T47D (cell line): ENCODE measurements at places on chromosomes 1 and 21.

- DNase-seq = no peak
These were observed 4.8 kb downstream of the COX20 start for GRCh38 chr1:244840219-244840794.

GRCh38 chr1:245332513-245332912, 177.7 kb downstream of the KIF26B start:
- DNase-seq = no peak

DNA sequence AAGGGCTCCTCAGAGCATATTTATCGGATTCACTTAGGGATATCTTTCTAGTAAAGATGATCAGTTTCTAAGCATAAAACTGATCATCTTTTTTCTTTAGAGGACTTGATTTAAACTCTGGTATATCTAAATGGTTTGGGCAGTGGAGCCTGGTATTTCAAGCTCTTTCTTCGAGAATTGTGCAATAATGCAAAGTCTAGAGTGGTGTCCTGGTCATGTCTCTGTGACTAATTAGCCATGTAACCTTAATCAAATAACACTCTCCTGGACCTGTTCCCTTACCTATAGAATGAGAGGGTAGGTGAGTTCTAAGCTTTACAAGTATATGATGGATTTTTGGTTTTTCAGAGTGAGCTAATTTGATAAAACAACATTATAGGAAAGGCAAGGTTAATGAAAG, 225.2 kb downstream of the RPS6KC1 start:
- DNase-seq = no peak

DNA sequence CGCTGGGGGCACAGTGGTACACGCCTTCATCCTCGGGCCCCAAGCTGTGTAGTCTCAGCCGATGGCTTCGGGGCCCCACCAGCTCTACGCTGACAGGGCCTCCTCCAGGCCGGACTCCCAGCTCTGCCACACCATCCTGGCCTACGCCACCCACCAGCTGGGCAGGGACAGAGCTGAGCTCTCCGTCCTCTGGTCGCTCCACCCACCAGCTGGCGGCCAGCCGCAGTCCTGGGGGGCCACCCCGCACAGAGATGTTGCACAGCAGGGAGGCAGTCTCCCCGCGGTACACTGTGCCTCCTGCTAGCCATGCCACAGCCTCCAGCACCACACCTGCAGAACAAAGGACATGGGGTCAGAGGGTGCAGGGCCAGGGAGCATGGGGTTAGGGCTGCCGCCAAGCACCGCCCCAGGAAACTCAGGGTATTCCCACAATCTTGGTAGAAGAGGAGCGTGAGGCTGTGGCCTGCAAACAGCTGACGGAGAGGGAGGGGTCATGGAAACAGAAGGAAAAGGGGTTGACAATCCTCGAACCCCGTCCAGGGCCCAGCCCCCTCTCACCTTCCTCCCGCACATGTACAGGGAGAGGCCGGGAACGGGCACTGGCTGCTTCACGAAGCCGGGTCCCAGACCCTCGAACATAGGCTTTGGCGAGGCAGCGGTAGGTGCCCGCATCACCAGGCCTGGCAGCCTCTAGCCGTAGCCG, 5.9 kb downstream of the IGSF8 start:
- DNase-seq = no peak

GRCh38 chr1:41433501-41433900, 51.0 kb downstream of the EDN2 start:
- DNase-seq = no peak

DNA sequence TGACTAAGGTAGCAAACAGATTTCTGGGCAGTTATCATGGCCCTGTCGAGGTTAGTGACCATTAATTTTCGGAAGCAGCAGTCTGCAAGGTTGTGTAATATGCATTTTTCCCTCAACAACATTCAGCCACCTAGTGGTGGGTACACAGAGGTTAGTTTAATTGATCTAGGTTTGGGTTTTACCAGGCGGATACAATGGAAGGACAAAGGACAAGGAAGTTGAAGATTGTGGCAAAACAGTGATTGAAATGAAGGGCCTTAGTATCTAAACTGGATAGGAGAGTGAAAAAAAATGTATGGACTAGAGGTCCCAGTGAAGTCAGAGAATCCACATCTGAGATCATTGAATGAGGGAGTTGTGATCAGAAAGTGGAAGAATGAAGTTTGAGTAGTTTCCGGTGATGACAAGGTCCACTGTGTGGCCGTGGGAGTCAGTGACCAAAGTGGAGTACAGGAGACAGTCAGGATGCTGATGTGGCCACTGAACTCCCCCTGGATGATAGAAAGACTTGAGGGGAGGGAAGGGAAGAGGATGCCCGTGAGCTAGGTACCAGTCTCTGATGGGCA, 2.8 kb downstream of the ARMH1 start:
- peak; percentile 53 for DNase-seq

GRCh38 chr1:212166244-212166643, 119.0 kb upstream of the PPP2R5A start:
- no peak for DNase-seq

GRCh38 chr1:150925080-150925479, 1.1 kb upstream of the SETDB1 start:
- peak; percentile 23 for DNase-seq

DNA sequence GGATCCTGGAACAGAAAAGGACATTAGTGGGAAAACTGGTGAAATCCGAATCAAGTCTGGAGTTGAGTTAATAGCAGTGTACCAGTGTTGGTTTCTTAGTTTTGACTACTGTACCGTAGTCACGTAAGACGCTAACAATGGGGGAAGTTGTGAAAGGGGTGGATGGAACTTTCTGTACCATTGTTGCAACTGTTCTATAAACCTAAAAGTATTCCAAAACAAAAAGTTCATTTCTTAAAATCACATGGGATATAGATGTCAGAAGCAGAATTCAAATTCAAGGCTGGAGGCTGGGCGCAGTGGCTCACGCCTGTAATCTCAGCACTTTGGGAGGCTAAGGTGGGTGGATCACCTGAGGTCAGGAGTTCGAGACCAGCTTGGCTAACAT, 16.9 kb downstream of the ARHGEF19 start:
- DNase-seq = no peak

DNA sequence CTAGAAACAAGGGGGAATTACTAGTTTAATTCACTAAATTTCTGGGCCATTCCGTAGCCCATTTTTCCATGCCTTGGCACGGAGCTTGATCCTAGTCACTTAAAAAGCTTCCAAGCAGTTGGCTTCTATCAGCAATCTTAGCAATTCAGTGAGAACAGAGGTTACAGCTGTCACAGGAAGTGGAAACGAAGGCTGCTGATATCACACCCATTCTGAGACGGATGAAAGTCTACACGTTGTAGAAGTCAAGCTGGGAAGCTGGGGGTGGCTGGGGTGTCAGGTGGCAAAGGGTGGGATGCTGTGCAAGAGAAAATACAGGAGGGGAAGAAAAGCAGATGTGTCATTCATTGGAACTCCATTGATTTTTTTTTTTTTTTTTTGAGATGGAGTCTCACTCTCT, 11.8 kb upstream of the STMN1 start:
- DNase-seq = no peak

DNA sequence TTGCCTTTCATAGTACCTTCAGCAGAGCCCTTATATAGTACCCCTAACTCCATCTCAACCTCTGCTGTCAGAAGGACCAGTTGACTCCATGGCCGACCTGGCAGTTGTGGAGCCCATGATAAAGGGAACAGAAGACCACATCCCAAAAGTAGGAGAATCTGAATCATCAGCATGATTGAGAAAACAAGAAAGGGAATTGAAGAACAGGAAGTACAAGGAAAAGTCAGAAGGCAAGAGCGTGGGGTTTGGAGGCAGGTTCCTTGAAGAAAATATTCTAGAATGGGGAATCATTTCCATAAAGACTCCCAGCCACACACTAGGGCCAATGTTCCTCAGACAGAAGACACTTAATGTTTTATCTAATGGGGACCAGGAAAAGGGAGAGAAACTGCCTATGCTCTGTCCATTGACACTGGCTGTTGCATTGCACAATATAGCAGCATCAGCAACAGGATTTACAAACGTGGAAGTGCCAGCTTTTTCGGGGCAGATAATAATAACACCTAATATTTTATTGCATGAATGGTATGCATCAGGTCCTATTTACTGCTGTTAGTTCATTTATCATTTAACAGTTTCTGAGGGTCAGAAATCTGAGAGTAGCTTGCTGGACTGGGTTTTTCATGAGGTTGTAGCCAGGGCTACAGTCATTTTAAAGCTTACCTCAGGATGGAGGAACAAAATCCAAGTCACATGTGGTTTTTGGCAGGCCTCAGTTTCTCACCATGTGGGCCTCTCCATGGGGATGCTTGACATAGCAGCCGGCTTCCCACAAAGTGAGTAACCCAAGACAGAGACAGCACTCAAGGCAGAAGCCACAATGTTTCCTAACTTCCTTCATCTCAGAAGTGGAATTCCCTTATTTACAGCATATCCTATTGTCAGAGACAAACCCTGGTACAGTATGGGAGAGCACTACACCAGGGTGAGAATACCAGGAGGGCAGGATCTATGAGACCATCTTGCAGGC, 483.4 kb downstream of the PLPP3 start:
- no peak for DNase-seq

DNA sequence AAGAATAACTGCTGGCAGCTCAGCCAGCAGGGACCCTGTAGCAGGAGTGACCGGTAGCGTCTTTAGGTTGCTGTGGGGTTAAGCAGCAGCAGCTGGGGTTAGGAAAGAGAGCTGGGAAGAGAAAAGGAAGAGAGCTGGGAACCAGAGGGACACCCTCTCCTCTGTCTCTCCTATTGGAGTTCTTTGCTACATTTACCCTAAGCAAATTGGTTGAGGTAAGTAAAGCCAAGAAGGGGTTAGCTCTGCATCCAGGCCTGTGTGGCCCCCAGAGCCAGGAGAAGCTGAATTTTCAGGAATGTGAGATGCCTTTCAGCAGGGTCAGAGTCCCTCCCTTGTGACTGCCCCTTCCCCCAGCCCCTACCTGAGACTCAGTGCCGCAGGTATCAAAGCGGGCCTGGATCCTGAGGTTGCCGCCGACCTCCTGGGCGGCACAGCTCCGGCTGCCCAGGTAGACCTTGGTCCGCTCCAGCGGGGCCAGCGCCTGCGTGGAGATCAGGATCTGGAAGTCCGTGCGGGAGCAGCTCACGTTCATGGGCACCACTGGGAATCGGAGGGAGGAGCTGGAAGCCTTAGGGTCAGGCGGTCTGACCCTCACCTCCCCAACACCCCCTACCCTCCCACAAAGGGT, 16.4 kb downstream of the CDCP2 start:
- DNase-seq = no peak

DNA sequence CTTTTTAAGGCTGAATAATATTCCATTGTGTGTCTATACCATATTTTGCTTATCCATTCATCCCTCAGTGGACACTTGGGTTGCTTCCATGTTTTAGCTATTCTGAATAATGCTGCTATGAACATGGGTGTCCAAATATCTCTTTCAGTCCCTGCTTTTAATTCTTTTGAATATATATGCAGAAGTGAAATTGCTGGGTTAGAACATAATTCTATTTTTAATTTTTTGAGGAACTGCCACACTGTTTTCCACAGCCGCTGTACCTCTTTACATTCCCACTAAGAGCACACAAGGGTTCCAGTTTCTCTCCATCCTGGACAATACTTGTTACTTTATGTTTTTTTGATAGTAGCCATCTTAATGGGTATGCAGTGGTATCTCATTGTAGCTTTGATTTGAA, 65.6 kb downstream of the RIMS3 start:
- DNase-seq = no peak

GRCh38 chr1:29749024-29749945, 513.0 kb downstream of the PTPRU start:
- no peak for DNase-seq

DNA sequence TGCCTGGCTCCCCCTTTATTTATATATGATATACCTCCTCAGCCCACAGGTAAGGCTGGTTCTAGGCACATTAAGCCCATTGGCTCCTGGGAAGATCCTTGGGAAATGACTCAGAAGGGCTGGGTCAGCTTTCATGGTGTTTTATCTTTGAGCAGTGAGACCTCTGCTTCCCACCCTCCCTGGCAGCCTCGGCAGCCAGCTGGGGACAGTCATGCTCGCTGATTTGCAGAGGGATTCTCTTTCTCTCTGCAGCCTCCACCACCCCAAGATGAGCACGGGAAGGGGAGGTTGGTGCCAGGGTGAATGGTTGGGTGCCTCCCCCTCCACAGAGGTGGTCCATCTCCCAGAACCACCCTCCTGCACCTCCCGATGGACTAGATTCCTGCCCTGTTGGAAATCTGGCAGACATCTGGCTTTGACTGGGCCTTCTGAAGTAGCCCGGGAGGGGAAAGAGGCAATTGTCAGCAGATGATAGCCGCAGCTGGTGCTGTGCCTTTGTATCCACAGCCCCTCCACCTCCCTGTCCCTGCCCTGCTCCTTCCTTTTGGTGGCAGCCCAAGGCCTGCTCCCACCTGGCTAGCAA, 24.6 kb downstream of the IER5 start:
- no peak for DNase-seq

GRCh38 chr1:194118086-194118485, 931.7 kb upstream of the B3GALT2 start:
- no peak for DNase-seq

GRCh38 chr1:32828341-32828740, 10.9 kb downstream of the S100PBP start:
- DNase-seq = peak; percentile 12

DNA sequence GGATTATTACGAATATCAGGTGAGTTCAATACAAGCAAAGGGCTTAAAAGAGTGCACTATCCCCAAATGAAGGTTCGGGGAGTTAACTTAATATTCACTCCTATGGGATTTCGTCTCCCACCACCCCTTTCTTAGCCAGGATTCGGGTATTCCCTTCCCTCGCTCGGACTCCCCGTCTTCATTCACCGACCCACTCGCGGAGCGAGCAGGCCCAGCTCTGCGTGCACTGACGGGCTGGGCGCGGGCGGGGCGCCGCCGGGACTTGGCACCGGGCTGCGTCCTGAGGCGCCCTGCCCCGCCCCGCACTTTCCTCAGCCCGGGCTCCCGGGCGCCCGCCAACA, 7.7 kb upstream of the MPZL1 start:
- DNase-seq = peak; percentile 33

- no peak for DNase-seq
These were observed 35.0 kb upstream of the ECE1 start for GRCh38 chr1:21325231-21325718.

- no peak for DNase-seq
These were observed 3.3 kb upstream of the SNRPE start for GRCh38 chr1:203858055-203858454.

GRCh38 chr1:173504268-173504667, 27.1 kb downstream of the PRDX6 start:
- no peak for DNase-seq

GRCh38 chr1:30654188-30654587, 69.2 kb downstream of the MATN1 start:
- DNase-seq = no peak
